ENCODE measurements at places on chromosomes 7 and 10. TPM values are rescaled to one million over a fixed set of nuclear protein-coding genes. Genes with fewer than 3 reads are reported as not detected.

GRCh38 chr7:28018856-28019465, 161.6 kb downstream of the JAZF1 start:
- no peak overlapping the region for H3K27ac ChIP-seq
- H3K4me3 ChIP-seq = no peak overlapping the region
- no peak for DNase-seq
- H3K27me3 ChIP-seq = peaks cover 7% of the 10 kb centered on the region
- no peaks in the 10 kb centered on the region for H3K36me3 ChIP-seq

- DNase-seq = no peak
- H3K36me3 ChIP-seq = no peaks in the 10 kb centered on the region
- no peaks in the 10 kb centered on the region for H3K27me3 ChIP-seq
- H3K4me1 ChIP-seq = peaks cover 6% of the 10 kb centered on the region
Observed at GRCh38 chr10:52074505-52075026, 239.5 kb upstream of the DKK1 start.

CALHM2 gene
- 18.6 TPM for total RNA-seq

DRGX gene
- total RNA-seq = not detected

THSD7A gene
- not detected for total RNA-seq

PSD gene
- 9.9 TPM for total RNA-seq

DNA sequence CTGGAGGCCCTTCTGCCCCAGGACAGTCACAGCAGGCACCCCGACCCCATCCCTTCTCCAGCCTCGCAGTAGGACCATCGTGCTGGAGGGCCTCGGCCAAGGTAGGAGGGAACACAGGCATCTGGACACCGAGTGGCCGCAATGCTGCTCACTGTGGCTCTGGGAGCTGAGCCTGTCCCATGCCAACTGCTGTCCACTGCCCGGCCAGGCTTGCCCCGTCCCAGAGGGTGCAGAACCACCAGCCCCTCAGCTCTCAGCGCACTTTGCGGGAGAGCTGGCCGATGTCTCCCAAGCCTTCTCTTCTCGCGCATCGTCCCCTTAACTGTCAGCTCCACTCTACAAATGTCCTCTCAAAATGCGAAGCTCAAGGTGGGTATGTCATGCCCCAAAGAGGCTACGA, 197.2 kb downstream of the PTPRN2 start:
- H3K4me3 ChIP-seq = no peak overlapping the region
- no peaks in the 10 kb centered on the region for H3K36me3 ChIP-seq
- H3K4me1 ChIP-seq = no peaks in the 10 kb centered on the region
- H3K27me3 ChIP-seq = no peaks in the 10 kb centered on the region
- no peak for DNase-seq
- H3K27ac ChIP-seq = no peak overlapping the region

DNA sequence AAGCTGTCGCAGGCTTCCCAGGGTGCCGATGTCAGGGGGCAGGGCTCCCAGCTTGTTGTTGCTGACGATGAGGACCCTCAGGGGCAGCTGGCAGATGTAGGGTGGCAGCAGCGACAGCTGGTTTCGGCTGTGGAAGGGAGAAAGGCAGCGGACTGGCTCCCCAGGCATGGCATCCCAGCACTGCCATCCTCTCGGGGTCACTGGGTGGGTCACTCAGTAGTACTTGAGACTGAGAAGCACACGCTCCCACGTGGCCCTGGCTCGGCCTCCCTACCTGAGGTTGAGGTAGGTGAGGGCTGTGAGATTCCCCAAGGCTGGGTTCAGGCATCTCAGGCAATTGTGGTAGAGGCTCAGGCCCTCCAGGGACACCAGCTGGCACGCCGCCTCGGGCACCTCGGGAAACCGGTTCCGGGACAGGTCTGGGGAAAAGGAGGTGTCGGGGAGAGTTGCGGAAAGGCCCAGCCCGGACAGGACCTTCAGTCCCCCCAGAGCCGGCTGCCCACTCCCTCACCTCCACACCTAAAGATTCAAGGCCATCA, 3.8 kb downstream of the LRCH4 start:
- H3K4me3 ChIP-seq = peak overlapping the region; percentile 58
- H3K27me3 ChIP-seq = no peaks in the 10 kb centered on the region
- peaks cover 8% of the 10 kb centered on the region for H3K36me3 ChIP-seq
- H3K4me1 ChIP-seq = peaks cover 23% of the 10 kb centered on the region

DNA sequence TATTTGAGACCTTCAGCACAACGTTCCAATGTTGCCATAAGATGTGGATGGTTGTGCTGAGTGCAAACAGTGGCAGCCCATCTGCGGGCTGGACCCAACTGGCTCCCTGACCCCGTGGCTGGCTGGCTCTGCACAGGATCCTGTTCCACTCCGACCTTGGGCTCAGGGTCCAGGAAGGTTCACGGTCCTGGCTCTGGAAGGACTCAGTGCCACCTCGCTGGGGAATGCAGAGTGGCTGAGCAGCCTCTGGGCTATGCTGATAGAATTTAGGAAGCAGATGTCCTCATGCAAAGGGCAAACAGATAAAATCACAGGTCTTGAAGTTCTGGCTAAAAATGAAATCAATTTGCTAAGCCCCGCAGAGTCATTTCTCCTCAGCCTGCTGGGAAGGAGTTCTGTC, 171.6 kb downstream of the PIP4K2A start:
- no peaks in the 10 kb centered on the region for H3K27me3 ChIP-seq
- H3K36me3 ChIP-seq = peaks cover 42% of the 10 kb centered on the region
- no peak overlapping the region for H3K27ac ChIP-seq
- no peak for DNase-seq
- H3K4me1 ChIP-seq = peaks cover 8% of the 10 kb centered on the region

- peaks cover 18% of the 10 kb centered on the region for H3K27me3 ChIP-seq
- no peak overlapping the region for H3K27ac ChIP-seq
- H3K36me3 ChIP-seq = no peaks in the 10 kb centered on the region
- DNase-seq = no peak
- H3K4me1 ChIP-seq = no peaks in the 10 kb centered on the region
- H3K4me3 ChIP-seq = no peak overlapping the region
Observed at GRCh38 chr7:159032753-159033472, 111.8 kb downstream of the VIPR2 start.

DNA sequence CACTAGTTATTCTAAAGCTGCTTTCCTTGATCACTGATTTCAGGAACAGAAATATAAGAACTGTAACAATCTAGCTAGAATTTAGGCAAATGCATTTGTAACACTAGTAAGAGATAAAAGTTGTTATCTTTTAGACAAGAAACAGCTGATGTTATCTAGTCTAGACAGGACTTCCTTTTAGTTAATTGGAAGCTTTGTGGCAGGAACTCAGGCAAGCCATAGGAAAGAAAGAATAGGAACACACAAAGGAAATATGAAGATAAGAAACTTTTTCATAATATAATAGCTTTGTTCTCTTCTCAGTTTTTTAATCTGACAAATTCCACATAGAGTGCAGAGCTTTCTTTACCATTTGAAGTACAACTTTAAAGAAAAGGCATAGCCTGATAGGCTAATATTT, 59.0 kb upstream of the AGR3 start:
- H3K27me3 ChIP-seq = peaks cover 4% of the 10 kb centered on the region
- H3K27ac ChIP-seq = no peak overlapping the region
- H3K4me1 ChIP-seq = peaks cover 11% of the 10 kb centered on the region
- H3K36me3 ChIP-seq = no peaks in the 10 kb centered on the region
- no peak for DNase-seq

DNAH11 gene
- 1.7 TPM for total RNA-seq

SPDYE9 gene
- not detected for total RNA-seq

Measured in activated T-helper 1 cell treated with anti-CD3 and anti-CD28 coated beads, Interleukin-12 subunit alpha, Interleukin-12 subunit beta, Interleukin-2, Interleukin-4 antibody, amounts not matched to agents 30 ng/mL and 10 ng/mL and 1 ng/mL, durations not matched to agents 14 hours and 24 hours and 36 hours (primary cell).